RPMI7951 (cell line): ENCODE measurements at places on chromosomes 3 and 15.

GRCh38 chr3:161414907-161415306, 43.6 kb upstream of the SPTSSB start:
- DNase-seq = no peak

GRCh38 chr3:69764121-69764741, 25.0 kb downstream of the MITF start:
- no peak for DNase-seq

DNA sequence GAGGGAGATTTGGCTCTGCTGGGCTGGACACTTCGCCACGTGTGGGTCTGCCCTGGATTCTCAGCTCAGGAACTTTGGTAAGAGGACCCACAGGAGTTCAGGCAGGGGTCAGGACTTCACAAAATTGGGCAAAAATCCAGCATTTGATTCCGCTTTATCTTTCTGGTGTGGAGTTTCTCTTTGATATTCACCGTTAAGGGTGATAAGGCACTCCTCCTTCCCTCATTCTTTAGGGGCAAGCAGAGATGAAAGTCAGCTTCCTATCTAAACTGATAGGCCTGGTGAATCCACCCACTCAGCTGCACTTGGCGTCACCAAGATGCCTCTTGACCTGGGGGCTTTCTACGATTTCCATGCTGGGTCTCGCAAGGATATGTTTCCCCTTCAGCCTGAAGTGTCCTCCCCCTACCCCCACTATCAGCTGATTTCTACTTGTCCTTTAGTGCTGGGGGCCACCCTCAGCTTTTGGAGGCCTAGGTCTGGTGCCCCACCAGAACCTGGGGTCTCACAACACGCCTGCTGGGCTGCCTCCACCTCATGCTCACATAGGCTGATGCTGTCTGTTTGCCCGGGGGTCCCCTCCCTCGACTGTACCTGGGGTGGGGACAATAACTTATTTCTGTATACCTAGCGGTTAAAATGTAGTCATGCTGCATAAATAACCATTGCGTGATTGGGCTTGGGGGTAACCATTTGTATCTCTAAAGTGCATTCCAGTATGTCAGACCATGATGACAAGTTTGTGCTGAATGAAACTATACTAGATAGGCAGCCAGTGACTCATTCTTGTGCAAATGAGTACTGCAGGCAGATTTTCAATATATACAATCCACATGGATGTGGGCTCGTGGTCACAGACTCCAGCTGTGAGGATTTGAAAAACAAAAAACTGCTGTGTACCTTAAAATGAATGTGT, 248.3 kb downstream of the ADAMTS17 start:
- peak; percentile 22 for DNase-seq

DNA sequence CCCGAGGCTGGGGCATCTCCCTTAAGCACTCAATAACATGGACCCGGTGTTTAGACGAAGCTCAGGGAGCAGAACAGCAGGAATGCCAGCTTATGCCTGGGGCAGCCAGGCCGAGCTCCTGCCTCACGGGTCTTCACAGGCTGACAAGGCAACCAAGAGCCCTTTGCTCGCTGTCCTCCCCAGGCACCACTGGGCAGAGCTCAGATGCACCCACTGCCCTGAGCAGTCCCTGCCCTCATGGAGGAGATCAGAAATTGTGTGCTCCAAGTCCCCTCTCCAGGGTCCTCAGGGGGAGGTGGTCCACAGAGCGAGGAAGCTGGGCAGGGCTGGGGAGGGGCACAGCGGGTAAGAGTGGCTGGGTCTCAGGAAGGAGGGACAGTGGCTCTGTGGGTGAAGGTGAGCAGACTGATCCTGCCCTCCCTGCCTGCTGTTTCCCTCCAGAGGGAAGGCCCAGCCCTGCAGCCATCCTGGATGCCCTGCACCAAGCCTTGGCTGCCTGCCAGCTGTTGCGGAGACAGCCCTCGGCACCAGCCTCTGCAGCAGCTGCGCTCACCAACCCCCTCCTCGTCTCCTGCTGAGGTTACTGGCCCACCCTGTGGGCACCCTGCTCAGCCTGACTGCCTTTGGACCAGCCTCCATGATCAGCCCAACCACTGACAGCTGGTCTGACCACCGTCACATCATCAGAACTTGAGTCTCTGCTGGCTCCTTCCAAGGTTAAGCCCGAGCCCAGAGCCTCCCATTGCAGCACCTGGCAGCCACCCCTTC, 21.1 kb upstream of the GP9 start:
- DNase-seq = peak; percentile 43

- DNase-seq = peak; percentile 50
Measured at GRCh38 chr3:71185733-71186455, 397.6 kb downstream of the FOXP1 start.

DNA sequence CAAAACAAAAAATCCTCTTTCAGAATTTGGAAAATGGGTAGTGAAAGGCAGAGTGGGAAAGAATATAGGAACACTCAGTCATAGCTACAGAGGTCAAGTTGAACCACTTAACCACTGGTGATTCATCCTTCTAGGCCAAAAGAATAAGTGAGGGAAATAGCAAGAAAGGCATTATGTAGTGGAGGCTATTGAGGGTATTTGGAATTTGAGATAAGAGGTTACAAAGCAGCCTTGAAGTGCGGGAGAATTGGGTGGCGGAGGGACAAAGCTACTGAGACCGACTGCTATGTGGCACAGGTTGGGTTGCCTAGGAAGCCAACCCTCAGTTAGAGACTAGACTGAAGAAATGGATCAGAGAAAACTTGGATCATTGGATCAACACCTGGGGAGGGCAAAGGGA, 109.5 kb downstream of the SYNPR start:
- DNase-seq = peak; percentile 63
